ENCODE measurements at places on chromosomes 13 and 19. TPM values are rescaled to one million over a fixed set of nuclear protein-coding genes. Genes with fewer than 3 reads are reported as not detected.
A peak's percentile ranks its signal among the peaks of the same experiment; 100 is the strongest.

SYDE1 gene
- total RNA-seq = 46.6 TPM

ATP13A1 gene
- total RNA-seq = 65.2 TPM

CDX2 gene
- not detected for total RNA-seq

WDR88 gene
- not detected for total RNA-seq

WDR87 gene
- not detected for total RNA-seq

ERICH6B gene
- total RNA-seq = not detected

STARD13 gene
- 28.7 TPM for total RNA-seq

C2CD4C gene
- 3.4 TPM for total RNA-seq

PDX1 gene
- total RNA-seq = not detected

ZNF575 gene
- 1.3 TPM for total RNA-seq

MYO1F gene
- 0.23 TPM for total RNA-seq

CGB2 gene
- 2.9 TPM for total RNA-seq

ZNF846 gene
- 13.7 TPM for total RNA-seq

DNA sequence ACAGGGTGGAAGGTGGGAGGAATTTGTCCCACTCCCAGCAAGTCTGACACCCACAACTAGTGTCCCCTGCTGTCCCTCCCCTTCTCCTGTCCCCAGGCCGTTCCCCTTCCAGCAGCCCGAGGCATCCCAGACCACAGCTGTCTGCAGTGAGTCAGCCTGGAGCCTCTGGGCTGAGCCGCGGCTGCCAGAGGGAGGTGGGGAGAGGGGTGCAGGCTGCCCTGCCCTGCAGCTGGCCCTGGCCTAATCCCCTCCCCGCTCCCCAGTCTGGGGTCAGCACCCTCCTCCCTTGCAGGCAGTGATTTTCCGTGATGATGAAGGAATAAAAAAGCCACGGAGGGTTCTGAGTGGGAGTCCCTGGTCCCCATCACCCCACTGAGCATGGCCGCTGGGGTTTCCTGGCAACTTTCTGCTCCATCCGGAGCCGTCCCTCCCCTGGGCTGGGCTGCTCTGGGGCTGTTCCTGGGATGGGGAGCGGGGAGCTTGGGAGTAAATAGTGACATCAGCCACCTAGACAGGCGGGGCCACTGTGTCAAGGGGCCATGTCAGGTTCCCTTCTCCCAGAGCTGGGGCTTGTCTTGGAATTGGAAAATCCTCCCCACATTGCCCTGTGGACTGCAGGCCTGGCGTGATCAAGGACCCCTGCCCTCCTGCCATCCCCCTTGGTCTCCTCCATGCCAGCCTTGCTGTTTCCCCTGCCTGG lies 16.8 kb downstream of the SPC24 start:
- peak; percentile 65 for DNase-seq

GRCh38 chr19:33904681-33905080 lies 108.0 kb downstream of the KCTD15 start:
- peak; percentile 8 for DNase-seq

DNA sequence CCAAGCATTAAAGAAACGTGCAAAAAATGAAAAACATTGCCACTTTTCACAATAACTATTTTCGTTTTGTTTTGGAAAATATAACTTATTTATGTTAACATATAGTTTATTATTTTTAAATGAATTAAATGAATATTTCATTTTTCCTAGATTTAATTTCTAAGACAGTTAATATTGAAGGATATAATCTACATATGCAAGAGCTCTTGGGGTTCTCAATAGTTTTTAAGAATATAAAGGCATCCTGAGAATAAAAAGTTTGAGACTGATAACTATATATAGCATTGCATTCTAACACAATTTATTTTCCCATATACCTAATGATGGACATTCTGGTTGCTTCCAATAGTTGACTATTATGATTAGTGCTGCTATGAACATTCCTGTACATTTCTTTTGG lies 19.9 kb downstream of the ZNF461 start:
- no peak for DNase-seq

DNA sequence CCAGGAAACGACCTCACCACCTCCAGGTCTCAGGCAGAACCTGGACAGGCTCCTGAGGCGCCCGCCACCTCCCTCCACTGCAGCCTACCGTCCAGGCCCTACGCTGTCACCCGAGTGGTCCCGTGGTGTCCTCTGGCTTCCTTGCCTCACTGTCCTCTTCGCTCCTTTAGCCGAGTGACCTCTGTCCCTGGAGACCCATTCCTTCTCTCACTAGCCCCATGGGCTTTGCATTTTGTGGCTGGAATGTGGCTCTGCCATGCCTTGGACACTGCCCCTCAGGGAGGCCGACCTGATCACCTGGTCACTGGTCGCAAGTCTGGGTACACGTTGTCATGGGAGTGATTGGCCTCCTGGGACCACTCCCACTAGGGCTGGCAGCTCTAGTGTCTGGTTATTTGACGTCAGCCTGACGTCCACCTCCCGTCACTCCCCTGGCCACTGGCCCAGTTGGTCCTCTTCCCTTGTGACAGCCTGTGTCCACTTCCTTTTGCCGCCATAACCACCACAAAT lies 17.9 kb downstream of the SLC25A42 start:
- peak; percentile 13 for DNase-seq

DNA sequence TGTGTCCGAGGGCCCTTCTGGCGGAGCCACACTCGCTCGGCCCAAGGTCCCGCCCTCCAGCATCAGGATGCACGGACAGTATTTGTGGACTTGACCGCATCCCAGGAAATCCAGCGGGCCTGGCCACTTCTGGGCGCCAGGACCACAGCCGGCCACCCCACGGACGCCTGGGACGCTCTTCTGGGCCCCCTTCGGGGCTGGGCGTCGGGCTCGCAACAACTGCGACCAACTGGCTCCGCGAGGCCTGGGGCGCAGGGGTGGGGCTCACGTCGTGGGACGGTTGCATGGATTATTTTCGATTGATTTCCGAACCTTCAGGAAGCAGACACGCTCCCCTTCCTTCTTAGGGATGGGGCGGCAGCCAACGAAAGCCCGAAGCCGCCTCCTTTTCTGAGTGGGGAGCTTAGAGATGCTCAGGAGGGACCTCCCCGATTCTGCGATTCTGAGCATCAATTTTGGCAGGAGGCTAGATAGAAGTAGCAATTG lies 521 bp upstream of the NUP58 start:
- DNase-seq = no peak

DNA sequence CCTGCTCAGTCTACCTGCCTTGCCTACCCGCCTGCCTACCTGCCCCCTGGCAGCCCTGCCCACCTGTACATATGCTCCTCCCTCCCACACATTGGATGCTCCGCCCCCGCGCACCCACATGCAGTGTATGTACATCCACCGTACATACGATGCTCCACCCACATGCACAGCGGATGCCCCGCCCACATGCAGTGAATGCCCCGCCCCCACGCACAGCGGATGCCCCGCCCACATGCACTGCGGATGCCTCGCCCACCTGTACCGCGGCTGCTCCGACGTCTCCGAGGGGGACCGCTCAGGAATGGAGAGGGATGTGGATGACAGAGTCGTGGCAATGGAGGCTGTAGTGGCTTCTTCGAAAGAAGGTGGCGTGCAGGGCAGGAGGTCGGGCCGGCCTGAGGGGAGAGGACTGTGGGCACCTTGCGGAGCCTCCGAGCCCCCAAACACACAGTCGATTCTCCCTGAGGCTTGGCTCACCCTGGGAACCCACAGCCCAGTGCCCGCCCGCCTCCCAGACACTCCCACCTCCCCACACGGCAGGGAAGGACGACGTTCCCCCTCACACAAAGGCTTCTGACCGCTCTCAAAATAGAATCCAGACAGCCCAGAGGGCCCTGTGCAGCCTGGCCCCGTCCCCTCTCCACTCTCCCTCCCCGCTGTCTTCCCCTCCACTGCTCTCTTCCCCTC lies 16.5 kb upstream of the CACTIN start:
- no peak for DNase-seq

- DNase-seq = peak; percentile 3
These were observed 223.9 kb upstream of the MIR17HG start for GRCh38 chr13:91123456-91124127.

DNA sequence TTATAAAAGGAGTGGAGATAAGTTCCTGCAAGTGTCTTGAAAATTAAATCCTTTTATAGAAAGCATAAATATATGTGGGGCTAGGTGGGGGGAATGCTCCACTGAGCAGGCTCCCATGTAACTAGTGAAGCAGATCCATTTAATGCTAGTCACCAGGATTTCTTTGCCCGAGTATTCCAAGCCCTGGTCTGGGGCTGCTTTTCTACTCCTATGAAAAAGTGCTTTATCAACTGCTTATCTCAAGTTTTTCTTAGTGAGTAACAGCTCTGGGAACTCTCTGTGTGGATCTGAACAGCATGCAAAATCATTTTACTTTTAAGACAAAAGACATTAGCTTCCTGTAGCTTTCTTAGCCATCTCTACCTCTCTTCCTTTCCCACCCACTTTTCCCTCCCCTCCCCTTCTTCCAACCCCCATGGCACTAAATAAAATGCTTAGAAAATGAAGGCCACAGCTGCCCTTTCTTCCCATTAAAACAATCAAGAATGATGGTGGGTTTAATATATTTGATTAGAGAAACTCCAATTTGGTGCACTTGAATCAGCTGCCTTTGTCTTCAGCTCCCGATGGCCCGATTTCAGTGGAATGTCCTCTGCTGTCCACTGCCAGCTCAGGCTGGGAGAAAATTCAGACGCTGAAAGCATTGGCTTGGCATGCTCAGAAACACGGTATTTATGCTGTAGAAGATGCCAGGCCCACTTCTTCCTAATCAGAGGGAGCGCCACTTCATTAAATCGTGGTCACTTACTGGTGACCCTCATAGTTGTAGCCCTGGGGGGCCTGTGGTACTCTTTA lies 475.1 kb downstream of the FOXO1 start:
- DNase-seq = peak; percentile 61

GRCh38 chr13:36130193-36130551 lies 1.0 kb downstream of the DCLK1 start:
- no peak for DNase-seq

- DNase-seq = peak; percentile 78
These were observed 1.5 kb downstream of the MYADM start for GRCh38 chr19:53868892-53869804.

- DNase-seq = no peak
These were observed 1369.8 kb downstream of the PCDH9 start for GRCh38 chr13:65860306-65860705.

- no peak for DNase-seq
These were observed 34.5 kb downstream of the SOX1 start for GRCh38 chr13:112101360-112101930.

GRCh38 chr13:20405691-20406090 lies 120.0 kb downstream of the CRYL1 start:
- DNase-seq = no peak

GRCh38 chr13:41941174-41941573 lies 19.7 kb downstream of the VWA8 start:
- peak; percentile 39 for DNase-seq

- no peak for DNase-seq
These were observed 10.9 kb downstream of the B3GNT8 start for GRCh38 chr19:41416194-41416674.

- no peak for DNase-seq
These were observed 1.1 kb downstream of the ELF1 start for GRCh38 chr13:41017817-41018601.

DNA sequence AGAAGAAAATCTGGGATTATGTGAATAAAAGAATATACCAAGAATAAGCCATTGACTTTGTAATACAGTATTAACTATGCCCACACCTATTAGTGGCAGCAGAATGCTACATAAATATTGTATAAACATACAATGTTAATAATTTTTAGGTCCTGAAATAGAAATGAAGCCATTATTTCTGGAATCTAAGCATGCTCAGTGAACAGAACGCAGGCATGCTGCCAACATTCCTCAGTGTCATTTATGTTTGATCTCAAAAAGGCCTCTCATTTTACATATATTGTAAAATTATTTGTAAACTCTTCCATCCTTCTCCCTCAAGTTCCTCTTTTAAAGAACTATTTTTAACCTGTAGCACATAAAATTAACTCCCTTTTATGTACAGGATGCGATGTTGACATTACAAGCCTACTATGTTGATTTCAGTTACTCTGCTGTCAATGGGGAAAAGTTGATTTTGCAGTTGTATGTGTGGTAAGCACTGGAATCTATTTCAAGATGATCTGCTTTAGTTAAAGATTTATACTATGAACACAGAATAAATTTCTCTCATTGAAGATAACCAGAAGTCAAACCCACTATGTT lies 118.8 kb downstream of the VWA8 start:
- no peak for DNase-seq

DNA sequence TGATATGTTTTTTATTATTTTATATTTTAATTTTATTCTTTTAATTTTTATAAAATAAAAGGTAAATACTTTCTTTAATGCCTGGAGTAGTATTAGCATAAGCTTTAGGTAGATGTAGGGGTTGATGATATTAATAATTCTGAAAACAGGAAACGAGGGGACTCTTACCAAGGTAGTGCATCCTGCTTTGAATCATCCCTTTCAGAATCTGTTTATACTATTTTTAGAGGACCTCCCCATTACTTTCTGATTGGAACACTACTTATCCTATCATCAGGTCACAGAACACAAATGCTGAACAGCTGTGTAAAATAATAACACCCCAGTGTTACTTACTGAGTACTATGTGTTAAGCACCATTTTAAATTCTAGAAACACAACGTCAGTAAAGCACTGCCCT lies 27.3 kb downstream of the COG6 start:
- DNase-seq = no peak

DNA sequence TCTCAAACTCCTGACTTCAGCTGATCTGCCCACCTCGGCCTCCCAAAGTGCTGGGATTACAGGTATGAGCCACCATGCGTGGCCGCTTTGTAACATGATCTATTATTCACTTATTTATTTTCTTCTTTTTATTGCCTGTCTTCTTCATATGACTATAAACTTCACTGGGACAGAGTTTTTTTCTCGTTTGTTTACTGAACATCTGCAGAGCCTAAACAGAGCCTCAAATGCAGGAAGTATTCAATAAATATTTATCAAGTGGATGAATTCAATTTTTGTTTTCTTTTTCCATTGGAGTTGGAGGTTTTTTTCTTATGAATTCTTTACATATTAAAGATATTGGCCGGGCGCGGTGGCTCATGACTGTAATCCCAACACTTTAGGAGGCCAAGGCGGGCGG lies 54.7 kb downstream of the SKA3 start:
- no peak for DNase-seq

- DNase-seq = no peak
These were observed 42.6 kb upstream of the ZNF507 start for GRCh38 chr19:32302778-32303177.

DNA sequence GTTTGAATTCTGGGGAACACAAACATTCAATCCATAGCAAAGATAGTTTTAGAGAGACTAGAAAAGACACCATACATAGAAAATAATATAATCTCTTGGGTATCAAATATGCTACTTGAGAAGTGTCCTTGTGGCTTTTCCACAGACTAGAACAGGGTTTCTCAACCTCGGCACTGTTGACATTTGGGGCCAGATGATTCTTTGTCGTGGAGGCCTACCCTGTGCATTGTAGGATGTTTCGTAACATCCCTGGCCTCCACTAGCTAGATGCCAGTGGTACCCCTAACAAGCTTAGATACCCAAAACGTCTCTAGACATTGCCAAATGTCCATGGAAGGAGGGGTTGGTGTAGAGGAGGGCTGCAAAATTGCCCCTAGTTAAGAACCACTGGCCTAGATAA lies 2.2 kb upstream of the ESD start:
- DNase-seq = no peak

GRCh38 chr19:46967578-46968032 lies 52.0 kb upstream of the NPAS1 start:
- DNase-seq = no peak
